ENCODE measurements at places on chromosomes 7 and 10.

DNA sequence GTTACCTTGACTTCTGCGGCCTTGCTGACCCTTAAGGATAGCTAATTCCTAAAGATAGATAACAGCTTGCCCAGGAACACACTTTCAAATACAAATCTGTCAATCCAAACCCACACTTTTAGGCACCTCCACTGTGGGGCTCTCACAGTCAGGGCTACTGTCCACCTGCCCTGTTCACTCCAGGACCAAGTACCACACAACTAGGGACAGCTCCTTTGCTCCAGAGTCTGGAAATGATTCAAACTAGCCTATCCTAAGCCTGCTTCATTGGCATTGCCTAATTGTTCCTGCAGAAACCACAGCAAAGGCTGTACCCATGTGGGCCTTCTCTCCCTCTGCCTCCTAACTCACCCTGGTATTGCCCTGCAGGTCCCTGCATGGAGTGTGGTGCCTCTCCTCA, 538.9 kb upstream of the IGFBP3 start:
- DNase-seq = no peak

DNA sequence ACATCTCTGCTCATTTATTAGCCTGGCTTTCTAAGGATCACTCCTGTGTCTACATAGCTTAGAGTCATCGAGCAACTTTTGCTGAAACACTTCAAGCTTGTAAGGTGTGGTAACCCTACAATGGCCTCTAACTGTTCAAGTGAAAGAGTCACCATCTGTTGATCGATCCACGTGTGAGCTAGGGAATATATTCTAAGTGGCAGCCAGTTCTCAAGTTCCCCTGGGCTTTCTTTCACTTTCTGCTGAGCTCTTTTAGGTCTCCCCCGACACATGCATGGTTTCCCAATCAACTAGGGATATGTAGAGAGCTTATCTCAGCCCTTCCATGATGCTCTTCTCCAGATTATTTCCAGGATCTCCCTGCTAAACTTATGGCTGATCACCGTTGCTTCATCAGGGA, 15.5 kb downstream of the AOAH start:
- no peak for DNase-seq

- peak; percentile 63 for DNase-seq
These were observed 105.4 kb upstream of the FAM133B start for GRCh38 chr7:92695308-92696261.

- DNase-seq = no peak
These were observed 153.3 kb downstream of the ZMYND11 start for GRCh38 chr10:288316-289200.

- DNase-seq = no peak
These were observed 233.3 kb upstream of the MDFIC start for GRCh38 chr7:114688443-114689055.
